Activated CD8-positive, alpha-beta T cell treated with anti-CD3 and anti-CD28 coated beads for 36 hours (primary cell): ENCODE measurements at places on chromosomes 6 and 20.

- no peak for DNase-seq
Measured at GRCh38 chr6:113649276-113649675, 207.9 kb upstream of the MARCKS start.

DNA sequence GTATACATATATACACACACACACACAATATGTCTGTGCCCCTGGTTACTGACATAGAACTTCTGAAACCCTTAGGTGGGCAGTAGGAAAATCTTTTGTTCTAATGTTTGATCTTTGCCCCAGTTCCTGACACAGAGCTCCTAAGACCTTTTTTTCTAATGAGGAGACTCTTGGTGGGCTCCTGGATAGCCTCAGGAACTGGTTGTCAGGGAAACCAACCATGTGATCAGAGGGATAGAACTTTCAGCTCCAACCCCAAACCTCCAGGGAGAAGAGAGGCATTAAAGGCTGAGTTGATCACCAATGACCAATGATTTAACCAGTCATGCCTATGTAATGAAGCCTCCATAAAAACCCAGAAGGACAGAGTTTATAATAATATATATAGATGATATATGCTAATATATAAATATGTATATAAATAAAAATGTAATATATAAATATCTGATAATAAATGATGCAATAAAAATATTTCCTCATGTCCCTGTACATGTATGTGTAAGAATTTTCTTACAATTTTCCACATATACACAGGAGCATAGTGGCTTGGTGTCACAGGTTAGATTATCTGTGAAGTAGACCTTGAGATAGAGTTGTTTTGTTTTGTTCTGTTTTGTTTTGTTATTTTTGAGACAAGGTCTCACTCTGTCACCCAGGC is 93.3 kb downstream of the GPX5 start:
- no peak for DNase-seq

DNA sequence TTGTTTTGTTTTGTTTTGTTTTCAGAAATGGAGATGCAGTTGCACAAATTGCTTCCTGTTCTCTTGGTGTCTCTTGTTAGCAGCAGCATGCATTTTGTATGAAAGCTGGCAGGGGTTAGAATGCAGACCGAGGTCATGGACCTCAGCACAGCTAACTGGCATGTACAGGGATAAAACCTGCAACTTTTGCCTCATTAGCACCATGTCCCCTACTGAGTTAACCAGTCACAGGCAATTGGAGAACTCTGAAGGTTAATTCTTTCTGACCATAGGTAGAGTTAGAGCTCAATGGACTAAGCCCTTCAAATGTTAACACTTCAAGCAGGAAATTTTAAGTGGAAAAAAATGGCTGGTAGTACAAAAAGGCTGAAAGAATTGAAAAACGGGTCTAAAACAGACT is 377.1 kb downstream of the ADGRB3 start:
- no peak for DNase-seq

- DNase-seq: no peak
Measured at GRCh38 chr6:145668844-145669243, 66.5 kb downstream of the EPM2A start.

DNA sequence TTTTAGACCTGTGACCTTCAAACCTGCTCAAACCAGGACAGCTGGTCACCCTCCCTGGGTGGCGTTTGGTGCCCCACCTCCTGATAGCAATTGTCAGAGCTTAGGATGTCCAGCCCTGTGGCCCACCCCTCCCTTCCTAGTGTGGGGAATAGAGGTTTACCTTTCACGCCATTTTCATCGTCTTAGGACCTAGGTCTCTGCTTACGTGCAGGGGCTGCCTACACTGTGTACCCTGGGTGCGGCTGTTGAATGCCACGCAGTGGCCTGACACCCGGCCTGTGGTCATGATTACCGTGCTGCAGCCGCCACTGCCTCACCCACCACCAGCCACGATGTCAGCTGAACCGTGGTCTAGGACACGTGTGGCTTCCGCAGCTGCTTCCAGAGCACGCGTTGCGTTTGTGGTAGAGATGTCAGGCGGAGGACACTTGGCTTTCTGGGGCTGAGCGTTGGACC is 157.3 kb downstream of the DTNBP1 start:
- DNase-seq: no peak

DNA sequence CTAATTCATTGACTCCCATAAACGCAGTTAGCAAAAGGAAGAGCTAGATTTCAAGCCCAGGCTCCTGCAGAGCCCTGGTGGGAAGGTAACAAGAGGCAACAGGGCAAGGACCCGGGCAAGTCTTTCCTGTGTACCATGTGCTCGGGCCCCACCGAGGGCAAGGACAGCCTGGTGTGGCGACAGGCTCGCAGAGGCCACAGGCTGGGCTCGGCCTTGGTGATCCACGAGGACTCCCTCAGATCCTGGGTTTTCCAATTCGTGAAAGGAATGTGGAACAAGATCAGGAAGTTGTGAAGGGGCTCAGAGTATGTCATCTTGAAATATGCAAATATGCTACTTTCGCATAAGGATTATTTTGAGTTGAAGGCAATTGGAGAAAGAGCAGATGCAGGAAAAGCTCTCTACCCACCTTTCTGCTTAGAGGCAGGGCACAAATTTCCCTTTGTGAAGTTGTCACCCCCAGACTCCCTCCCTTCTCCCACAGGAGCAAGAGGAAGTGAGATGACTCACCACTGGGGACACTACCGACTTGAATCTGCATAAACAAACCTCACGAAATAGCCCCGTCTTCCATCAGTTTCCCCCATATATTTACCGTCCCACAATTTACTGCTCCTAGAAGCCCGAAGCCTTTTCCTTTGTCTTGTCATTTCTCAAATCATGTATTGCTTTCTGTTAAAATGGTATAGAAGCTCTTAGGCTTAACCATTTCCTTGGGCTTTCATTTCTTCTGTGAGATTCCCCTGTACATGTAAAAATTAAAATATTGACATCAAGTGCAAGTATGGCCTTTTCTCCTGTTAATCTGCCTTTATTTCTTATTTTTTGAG is 79.0 kb downstream of the PSMG4 start:
- no peak for DNase-seq

DNA sequence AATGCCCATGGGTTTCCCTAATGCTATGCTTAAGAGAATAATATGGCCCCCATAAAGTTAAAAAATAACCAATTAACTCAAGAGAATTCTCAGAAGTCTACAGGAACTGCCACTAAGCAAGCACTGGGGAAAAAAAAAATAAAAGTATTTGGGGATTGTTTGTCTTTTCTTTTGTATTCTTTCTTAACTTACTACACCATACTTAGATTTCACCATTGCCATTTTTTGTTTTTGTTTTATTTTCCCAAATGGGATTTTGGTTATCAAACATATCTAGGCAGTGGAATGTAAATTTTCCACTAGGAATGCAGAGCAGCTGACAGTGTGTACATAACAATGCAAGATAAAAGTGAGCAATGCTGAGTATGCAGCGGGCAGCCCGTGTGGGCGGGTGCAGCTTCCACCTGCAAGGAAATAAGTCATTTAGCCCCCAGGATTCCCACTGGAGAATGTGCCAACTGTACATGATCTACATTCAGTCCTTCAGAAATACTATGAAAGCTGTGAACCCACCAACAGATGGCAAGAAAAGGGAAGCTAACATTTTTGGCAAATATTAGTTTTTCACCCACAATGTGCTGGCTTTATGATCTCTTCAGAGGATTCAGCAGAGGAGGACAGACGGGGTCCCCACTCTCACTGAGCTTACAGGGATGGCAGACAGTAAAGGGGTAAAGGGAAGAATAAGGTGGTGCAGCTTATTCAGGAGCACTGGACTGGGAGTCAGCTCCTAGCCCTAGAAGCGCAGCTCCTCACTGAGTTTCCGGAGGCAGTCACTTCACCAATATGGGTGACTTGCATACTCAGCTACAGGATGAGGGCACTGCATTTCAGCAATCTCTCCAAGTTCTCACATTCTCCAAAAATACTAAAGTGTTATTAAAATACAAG is 44.4 kb downstream of the DCDC2 start:
- no peak for DNase-seq

DNA sequence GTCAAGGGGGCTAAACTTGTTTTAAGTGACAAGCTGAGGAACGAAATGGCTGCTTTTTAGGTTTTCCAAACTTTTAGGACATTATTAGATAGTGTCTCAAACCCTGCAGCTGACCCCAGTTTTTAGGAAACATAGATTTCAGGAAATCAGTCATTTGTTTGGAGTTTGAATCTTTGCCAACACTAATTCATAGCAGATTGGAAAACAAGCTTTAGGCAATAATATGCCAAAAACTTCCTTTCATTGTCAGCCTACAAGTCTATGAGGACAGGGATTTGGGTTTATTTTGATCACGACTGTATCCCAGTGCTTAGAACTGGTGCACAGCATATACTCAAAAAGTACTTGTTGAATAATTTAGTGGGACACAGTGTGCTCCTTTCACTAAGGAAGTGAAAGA is 123.2 kb downstream of the TINAG start:
- no peak for DNase-seq

DNA sequence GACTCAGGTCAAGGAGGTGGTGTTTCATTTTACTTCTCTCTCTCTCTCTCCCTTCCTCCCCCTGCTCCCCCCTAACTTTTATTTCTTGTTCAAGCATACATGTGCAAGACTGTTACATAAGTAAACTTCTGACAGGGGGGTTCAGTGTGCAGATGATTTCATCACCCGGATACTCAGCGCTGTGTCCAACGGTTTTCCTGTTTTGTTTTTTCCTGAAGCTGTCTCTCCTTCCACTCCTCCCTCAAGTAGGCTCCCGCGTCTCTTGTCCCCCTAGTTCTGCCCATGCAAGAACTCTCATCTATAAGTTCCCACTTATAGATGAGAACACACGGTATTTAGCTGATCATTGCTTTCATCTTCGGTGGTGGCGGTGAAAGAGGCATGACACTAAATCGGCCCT is 751.9 kb upstream of the DEFB115 start:
- DNase-seq: no peak

- DNase-seq: no peak
Measured at GRCh38 chr20:4556781-4557180, 164.9 kb upstream of the PRND start.

DNA sequence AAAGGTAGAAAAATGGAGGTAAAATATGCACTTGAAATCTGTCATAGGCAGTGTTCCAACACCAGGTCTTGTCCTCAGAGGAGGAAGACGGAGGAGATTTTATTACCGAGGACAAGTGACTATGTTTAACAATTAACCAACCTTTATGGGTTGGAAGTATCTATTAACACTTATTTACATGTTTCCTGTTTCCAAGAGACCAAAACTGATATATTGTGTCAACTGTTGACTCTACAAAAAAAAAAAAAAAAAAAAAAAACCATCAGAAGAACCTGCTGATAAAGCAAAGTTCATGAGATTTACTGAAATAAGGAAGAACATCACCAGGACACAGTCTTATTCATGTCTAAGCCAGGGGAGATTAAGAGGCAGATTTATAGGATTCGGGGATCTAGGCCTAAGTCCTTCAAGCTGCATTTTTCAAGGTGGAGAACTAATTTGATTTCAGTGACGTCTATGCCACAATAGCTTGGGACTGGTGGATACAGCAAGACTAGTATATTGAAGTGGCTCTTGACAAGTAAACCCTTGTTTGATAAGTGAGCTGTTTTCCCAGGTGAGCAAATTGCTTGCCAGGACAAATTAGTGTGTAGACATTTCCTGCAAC is 126.6 kb upstream of the NAA20 start:
- DNase-seq: no peak

- no peak for DNase-seq
Measured at GRCh38 chr6:34053721-34054120, 92.2 kb downstream of the GRM4 start.
